ENCODE measurements at places on chromosomes 3 and 15.

DNA sequence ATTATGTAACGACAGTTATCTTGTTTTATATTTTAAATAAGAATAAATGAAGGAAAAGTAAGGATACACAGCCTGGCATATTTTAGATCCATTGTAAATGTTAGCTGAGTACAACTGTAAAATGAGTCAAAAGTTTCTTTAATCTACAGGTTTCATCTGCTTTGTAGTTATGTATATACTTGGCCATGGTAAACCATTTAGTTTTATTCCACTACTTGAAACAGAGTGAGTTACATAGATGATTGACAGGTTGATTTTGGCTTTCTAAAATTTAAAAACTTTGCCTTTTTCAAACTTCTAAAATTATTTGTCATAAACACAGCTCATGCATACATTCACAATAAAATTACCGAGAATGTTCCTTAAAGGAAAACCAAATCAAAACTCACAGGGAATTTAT is 371.2 kb downstream of the ROBO1 start:
- DNase-seq = no peak

GRCh38 chr3:87924485-87924884 is 134.3 kb downstream of the CGGBP1 start:
- no peak for DNase-seq

GRCh38 chr3:107977221-107978130 is 113.4 kb downstream of the CD47 start:
- no peak for DNase-seq

DNA sequence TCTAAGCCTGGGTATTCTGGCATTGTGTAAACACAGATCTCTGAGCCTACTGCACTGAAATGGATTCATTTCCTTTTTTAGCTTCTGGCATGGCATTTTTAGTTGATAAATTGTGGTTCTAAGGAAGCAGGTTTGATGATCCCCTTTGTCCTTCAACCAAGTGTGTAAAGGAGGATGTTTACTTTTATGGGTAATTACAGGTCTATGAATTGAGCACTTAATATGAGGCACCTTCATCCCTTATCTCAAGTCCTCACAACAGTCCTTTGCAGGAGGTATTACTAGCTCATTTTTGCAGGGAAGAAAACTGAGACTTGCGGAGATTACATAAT is 30.8 kb upstream of the ZBTB38 start:
- no peak for DNase-seq

- DNase-seq = no peak
Observed at GRCh38 chr3:191358929-191359328, 28.6 kb upstream of the UTS2B start.
